ENCODE measurements at places on chromosomes 6 and 20.

GRCh38 chr6:144477396-144477795 is 192.3 kb downstream of the UTRN start:
- DNase-seq = no peak

DNA sequence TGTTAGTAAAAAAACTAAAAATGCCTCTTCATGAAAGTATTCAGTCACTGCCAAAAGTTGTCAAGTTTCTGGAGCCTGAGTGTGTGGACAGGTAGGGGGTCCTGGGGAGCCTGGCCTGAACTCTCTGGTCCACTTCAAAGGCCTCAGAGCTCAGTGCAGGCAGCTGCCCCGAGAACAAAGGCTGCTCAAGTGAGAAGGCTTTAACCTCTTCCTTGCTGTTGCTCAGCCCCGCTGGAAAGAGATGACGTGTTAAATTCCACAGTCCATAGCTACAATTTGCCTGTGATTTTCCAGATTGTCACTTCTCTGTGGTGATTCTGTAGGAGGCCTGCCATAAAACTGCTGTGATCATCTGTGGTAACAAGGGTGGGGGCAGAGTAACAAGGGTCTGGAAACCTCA is 96.9 kb downstream of the FAM120B start:
- DNase-seq = no peak

GRCh38 chr6:27791182-27791943 is 120.8 kb downstream of the OR2B2 start:
- no peak for DNase-seq

- DNase-seq = no peak
These were observed 47.2 kb upstream of the STMND1 start for GRCh38 chr6:17054647-17055046.

DNA sequence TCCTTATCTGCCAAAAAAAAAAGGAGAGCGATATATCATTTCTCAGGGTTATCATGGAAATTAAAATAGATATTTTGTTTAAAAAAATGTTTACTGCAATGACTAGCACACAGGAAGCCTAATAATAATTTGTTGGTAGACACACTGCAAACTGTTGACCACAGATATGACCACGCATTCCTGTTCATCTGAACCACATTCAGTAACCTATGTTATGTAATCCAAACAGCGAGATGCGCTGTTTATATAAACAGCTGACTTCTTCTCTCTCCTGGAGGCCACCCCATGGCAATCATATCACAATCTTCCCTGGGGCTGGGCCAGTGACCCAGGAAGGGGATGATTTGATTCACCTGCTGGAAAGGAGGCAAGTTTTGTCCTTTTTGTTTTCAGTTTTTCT is 129.3 kb upstream of the UST start:
- DNase-seq = no peak

DNA sequence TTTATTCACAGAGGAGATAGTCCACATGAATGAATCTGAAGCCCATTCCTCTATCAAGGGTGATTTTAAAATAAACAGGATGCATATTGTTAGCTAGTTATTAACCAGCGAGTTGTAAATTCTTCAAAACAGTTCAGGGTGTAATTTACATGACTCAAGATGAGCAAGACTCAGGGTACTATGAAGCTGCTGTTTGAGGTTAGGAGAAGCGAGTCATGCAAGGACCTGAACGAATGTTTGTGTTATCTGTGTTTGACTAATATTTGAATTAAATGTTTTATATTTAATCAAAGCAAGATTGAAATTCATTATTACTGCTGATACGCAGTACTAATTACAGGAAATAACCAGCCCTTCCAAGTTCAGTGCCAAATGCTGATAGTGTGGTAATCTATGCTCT is 191.1 kb downstream of the SAMD5 start:
- DNase-seq = no peak

DNA sequence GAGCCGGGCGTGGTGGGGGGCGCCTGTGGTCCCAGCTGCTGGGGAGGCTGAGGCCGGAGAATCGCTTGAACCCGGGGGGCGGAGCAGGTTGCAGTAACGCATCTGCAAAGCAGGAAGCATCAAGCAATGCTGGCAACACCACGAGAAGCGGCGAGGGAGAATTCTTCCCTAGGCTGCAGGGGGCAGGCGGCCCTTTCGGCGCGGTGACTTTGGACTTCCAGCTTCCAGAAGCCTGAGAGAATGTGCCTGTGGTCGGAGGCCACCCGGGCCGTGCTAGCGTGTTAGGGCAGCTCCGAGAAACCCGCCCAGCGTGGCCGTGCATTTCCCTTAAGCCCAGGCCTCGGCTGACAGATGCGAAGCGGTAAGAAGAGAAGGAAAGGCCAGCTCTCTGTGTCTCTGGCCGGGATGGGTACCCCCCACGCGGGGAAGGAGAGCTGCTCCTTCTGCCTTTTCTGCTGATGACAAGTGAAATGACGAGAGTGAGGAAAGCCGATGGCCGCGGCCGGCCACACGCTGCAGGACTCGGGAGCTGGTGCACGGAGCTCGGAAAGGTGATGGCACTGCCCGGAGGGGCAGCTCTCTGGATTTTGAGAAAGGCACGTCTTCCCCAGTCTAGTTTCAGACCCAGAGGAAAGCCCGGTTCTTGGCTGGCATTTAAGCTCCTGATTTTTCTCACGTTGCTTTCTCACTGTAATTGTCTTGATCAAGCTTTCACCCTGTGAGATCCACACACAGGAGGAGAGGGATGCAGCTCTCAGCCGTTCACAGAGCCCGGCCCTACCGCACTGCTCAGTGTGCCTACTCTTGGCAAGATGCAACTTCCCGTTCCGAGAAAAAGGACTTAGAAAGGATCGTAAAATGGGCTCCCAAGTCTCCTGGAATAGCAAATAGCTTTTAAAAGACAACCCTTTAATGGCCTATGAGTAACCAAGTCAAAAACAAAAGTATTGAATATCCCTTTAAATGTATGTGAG is 68.3 kb upstream of the EXOC2 start:
- no peak for DNase-seq

GRCh38 chr6:105359419-105360370 is 43.2 kb downstream of the PREP start:
- DNase-seq = no peak

- no peak for DNase-seq
These were observed 15.7 kb downstream of the BMP7 start for GRCh38 chr20:57250607-57251343.

GRCh38 chr6:150142097-150142669 is 661 bp upstream of the PPP1R14C start:
- DNase-seq = no peak

- DNase-seq = no peak
These were observed 81.6 kb downstream of the TMEM200A start for GRCh38 chr6:130447374-130447773.

- DNase-seq = no peak
These were observed 436 bp downstream of the CAGE1 start for GRCh38 chr6:7389162-7389450.

- DNase-seq = no peak
These were observed 99.6 kb upstream of the SLC22A16 start for GRCh38 chr6:110575925-110576463.

DNA sequence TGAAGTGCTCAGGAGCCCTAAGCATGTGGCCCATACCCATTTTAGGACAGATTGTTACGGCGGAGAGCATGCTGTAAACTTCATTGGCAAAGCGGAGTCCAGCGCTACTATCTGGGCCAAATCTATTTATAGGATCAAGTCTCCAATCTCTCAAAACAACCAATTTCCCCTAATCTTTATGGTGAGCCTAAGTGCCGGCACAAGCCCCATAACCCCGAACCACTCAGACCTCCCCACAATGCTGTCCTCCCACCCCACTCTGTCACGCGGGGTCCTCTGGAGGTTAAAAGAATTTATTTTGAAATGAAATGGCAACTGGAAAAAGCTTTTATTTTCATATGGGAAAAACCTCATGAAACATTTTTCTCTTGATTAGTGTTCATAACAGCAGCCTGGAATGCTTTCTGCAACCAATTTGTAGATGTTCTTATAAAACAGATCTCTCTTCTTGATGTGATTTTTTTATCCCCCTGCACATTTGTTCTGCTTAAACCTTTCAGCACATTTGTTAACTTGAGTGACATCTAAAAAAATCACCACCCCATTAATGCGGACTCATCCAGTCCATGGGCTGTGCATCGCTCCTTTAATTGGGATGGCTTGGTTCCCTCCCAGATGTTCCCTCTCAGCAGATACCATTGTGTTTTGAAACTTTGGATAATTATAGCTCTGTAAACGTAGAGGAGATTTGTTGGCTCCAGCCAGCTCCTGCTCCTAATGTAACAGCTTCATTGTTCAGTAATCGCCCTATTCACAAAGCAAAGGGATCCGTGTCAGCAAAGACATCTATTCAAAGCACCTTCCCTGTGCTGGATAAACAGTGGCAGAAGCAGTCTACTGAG is 323.6 kb downstream of the CD83 start:
- DNase-seq = no peak

DNA sequence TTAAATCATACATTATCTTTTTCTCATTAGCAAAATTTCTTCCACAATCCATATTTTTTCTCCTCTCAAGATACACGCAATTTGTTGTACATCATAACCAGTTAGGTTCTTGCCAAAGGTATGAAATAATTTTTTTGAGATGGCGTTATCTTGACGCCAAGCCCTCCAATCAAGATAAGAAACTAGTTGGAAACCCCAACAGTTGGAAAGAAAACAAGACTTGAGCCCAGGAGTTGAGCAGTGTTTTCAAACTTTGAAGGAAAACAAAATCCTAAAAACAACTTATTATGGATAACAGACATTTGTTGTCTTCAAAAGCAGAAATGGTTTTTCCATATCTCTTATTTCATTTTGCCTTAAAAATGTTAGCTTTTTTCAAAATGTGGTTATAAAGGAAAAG is 184.8 kb downstream of the SLC24A3 start:
- DNase-seq = no peak

GRCh38 chr6:119799596-119800509 is 450.3 kb upstream of the MAN1A1 start:
- no peak for DNase-seq

DNA sequence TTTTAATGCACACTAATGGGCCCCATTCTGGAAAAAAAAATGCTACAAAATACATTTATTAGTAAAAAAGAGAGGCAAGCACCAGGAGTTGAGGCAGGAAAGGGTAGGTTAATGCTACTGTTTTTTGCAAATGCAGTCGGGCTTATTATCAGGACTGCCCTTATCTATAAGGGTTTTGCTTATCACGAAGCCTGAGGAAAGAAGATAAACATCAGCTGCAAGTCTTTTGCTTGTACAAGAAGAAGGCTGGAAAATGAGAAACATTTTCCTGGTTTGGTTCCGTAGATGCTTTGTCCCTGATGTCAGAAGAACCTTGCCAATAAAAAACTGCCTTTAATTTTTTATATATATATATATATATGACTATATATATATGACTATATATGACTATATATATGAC is 189.3 kb upstream of the VGLL2 start:
- DNase-seq = no peak

DNA sequence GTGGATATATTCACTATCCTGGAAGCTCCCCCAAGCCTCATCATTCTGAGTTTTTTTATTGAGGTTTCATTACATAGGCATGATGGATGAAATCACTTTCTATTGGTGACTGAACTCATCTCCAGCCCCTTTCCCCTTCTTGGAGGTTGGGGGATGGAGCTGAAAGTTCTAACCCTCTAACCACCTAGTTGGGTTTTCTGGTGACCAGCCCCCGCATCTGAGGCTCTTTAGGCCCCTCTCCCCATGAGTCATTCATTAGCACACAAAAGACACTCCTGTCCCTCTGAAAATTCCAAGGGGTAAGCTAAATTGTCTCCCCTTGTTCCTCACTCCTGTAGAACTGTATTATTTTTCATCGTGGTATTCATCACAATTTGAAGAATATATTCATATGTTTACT is 33.3 kb downstream of the GFRA4 start:
- DNase-seq = no peak

DNA sequence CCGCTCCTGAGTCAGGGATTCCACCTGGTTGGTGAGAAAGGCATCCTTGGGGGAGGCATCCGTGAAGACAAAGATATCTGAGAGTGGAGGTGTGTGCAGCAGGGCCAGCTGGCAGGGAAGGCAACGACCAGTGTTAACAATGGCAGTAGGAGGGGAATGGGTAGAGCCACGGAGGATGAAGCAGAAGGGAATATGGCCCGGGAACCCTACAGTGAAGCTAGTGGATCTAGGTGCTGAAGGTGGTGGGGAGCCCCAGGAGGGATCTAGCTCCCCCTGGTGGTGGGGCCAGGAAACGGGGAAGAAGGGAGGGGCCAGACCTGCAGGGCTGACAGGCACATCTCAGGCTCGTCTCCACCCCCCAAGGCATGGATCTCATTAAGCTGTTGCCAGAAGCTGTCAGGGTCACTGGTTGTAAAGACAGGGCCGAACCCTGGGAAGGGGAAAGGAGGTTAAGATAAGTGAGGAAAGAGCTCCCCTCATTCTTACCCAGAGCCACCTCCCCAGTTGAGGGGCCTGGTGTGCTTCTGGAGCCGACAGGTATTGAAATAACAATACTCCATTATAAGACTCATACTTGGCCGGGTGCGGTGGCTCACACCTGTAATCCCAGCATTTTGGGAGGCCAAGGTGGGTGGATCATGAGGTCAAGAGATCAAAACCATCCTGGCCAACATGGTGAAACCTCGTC is 7.3 kb downstream of the VWA7 start:
- DNase-seq = peak; percentile 76

DNA sequence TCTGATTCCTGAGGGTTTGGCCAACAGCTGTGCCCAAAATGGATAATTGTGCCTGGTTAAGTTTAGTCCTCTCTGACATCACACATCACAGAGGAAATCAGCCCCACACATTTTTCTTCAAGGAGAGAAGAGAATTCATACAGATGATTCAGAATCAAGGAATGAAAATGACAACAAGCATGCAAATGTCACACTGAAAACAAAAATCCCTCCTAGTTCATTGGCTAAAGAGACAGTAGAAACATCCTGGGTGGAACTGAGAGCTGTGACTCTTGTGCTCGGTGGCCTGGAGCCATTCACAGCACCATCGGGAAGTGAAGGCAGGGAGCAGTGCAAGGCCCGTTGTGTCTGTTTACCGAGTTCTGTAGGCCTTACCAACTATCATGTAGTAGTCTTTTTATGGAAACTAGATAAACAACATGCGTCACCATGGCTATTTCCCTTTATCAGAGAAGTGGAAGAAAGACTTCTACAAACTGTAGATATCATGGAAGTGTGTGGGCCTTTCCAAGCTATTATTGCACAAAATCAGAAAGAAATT is 81.7 kb upstream of the TENT5A start:
- DNase-seq = no peak

GRCh38 chr6:165769884-165770283 is 106.8 kb upstream of the PDE10A start:
- DNase-seq = no peak

GRCh38 chr6:40359808-40360207 is 227.4 kb downstream of the LRFN2 start:
- no peak for DNase-seq

GRCh38 chr6:15443119-15443830 is 197.4 kb downstream of the JARID2 start:
- no peak for DNase-seq
